ENCODE measurements at places on chromosomes 12 and 14. TPM values are rescaled to one million over a fixed set of nuclear protein-coding genes. Genes with fewer than 3 reads are reported as not detected.

DNA sequence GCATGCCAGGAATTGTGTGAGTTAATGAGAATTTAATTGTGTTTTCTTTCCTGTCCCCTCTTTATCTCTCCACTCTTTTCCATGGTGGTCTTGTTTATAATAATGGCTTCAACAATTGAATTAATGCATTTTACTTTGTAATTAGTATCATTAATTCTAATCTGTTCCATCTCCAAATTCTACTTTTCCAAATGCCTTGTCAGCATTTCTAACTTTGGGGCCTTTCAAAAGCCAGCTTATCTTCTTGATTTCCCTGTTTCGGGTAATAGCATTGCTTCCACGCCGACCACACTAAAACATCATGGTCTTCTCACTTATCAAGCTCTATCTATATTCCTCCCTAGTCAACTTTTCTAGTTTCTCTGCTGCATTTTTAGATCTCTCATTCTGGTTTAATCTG, 54.2 kb upstream of the RMST start:
- no peak overlapping the region for H3K4me3 ChIP-seq
- no peak overlapping the region for H3K27ac ChIP-seq
- no peaks in the 10 kb centered on the region for H3K27me3 ChIP-seq
- no peaks in the 10 kb centered on the region for H3K4me1 ChIP-seq

DNA sequence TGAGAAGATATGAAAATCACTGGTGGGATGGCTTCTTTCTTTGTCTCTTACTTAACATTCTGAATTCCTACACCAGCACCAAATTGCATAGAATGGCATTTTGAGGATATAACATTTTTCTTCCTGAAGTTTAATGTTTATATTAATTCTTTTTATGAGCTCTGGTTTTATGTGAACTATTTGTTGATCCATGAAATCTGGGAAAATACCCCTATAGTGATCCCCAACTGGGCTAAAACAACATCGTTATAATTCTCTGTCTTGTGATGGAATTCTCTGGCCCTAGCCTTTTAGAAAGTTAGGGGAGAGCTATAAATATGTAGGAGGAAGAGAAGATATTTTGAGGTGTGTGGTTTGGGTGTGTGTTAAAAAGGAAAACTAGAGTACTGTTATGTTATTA, 29.2 kb downstream of the PELI2 start:
- no peak for DNase-seq
- no peaks in the 10 kb centered on the region for H3K36me3 ChIP-seq
- no peak overlapping the region for H3K4me3 ChIP-seq
- no peak overlapping the region for H3K27ac ChIP-seq

GRCh38 chr12:12534975-12535374, 27.7 kb downstream of the DUSP16 start:
- no peaks in the 10 kb centered on the region for H3K36me3 ChIP-seq
- DNase-seq = no peak
- H3K27me3 ChIP-seq = no peaks in the 10 kb centered on the region
- peaks cover 3% of the 10 kb centered on the region for H3K4me1 ChIP-seq
- no peak overlapping the region for H3K4me3 ChIP-seq

DNA sequence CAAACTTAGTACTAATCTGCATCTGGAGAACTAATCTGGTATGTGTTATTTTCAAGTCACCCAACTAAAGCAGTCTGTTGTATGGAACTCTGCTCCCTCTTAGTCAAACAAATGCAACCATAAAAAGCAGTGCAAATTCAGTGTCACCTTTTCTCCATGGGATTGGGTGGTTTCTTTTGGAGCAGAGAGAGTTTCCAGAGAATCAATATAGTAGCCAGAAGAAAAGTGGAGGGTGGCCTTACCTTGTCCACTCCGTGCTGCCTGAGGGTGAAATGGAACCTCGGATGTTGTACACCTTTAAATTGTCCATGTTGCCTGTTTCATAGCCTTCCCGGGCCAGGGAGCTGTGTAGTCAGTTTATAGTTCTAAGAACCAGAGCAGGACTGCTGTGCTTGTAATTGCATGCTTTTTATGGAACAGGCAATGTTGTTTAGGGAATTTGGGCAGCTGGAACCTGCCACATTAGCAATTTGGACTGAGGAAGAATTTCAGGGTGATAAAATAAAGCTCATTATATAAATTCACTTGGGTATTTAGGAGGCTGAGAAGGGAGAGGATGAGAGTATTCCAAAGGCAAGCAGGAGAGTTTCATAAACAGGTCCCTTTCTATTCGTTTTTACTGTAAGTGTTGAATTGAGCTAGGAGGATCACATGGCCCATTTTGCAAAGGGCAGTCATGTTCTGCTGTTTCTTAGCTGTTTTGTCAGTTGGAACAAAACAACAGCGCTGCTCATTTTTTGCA, 60.5 kb downstream of the CRADD start:
- H3K4me1 ChIP-seq = peaks cover 14% of the 10 kb centered on the region
- H3K27me3 ChIP-seq = no peaks in the 10 kb centered on the region
- H3K4me3 ChIP-seq = no peak overlapping the region
- no peak for DNase-seq
- H3K27ac ChIP-seq = peak overlapping the region; percentile 95

The RIN3 gene
- 41.6 TPM for total RNA-seq

The LTBR gene
- 186 TPM for total RNA-seq

The ANO4 gene
- 8.5 TPM for total RNA-seq

GRCh38 chr12:66107451-66107915, 23.1 kb downstream of the LLPH start:
- no peak overlapping the region for H3K4me3 ChIP-seq
- H3K27me3 ChIP-seq = no peaks in the 10 kb centered on the region
- H3K4me1 ChIP-seq = no peaks in the 10 kb centered on the region
- no peak overlapping the region for H3K27ac ChIP-seq
- peak; percentile 60 for DNase-seq
- no peaks in the 10 kb centered on the region for H3K36me3 ChIP-seq

DNA sequence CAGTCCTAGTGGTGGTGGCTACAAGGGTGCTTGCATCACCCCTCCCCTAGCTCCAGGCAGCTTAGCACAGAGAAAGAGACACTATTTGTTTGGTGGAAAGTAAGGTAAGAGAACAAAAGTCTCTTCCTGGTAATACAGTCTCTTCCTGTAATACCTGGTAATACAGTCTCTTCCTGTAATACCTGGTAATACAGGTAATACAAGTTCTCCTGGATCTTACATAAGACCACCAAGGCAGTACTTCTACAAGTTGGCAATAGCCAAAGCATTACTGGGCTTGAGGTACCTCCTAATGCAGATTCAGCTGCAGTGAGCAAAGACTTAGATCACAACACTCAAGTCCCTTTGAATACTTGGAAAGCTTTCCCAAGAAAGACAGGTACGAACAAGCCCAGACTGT, 77.0 kb downstream of the CATSPERB start:
- no peaks in the 10 kb centered on the region for H3K4me1 ChIP-seq
- H3K27ac ChIP-seq = no peak overlapping the region
- DNase-seq = peak; percentile 6
- H3K27me3 ChIP-seq = no peaks in the 10 kb centered on the region
- no peaks in the 10 kb centered on the region for H3K36me3 ChIP-seq

GRCh38 chr12:6553051-6553868, 2.6 kb downstream of the IFFO1 start:
- H3K27ac ChIP-seq = peak overlapping the region; percentile 70
- H3K4me3 ChIP-seq = no peak overlapping the region
- peaks cover 11% of the 10 kb centered on the region for H3K4me1 ChIP-seq
- no peak for DNase-seq
- no peaks in the 10 kb centered on the region for H3K27me3 ChIP-seq
- H3K36me3 ChIP-seq = no peaks in the 10 kb centered on the region

GRCh38 chr12:123839826-123840225, 77.7 kb downstream of the DNAH10 start:
- DNase-seq = no peak
- no peaks in the 10 kb centered on the region for H3K27me3 ChIP-seq
- H3K27ac ChIP-seq = no peak overlapping the region
- H3K4me3 ChIP-seq = no peak overlapping the region

- H3K4me3 ChIP-seq = no peak overlapping the region
- no peaks in the 10 kb centered on the region for H3K4me1 ChIP-seq
- no peak for DNase-seq
- no peak overlapping the region for H3K27ac ChIP-seq
- peaks cover 6% of the 10 kb centered on the region for H3K27me3 ChIP-seq
These were observed 103.8 kb downstream of the TBX5 start for GRCh38 chr12:114302117-114302516.

The FLVCR2 gene
- 3.1 TPM for total RNA-seq

The KLRB1 gene
- total RNA-seq = not detected

GRCh38 chr14:94113908-94114588, 3.5 kb downstream of the IFI27 start:
- H3K4me3 ChIP-seq = no peak overlapping the region
- no peaks in the 10 kb centered on the region for H3K27me3 ChIP-seq
- H3K4me1 ChIP-seq = no peaks in the 10 kb centered on the region
- no peak overlapping the region for H3K27ac ChIP-seq
- no peaks in the 10 kb centered on the region for H3K36me3 ChIP-seq

The ARHGAP9 gene
- 13.6 TPM for total RNA-seq

The KCNH5 gene
- 0.09 TPM for total RNA-seq

DNA sequence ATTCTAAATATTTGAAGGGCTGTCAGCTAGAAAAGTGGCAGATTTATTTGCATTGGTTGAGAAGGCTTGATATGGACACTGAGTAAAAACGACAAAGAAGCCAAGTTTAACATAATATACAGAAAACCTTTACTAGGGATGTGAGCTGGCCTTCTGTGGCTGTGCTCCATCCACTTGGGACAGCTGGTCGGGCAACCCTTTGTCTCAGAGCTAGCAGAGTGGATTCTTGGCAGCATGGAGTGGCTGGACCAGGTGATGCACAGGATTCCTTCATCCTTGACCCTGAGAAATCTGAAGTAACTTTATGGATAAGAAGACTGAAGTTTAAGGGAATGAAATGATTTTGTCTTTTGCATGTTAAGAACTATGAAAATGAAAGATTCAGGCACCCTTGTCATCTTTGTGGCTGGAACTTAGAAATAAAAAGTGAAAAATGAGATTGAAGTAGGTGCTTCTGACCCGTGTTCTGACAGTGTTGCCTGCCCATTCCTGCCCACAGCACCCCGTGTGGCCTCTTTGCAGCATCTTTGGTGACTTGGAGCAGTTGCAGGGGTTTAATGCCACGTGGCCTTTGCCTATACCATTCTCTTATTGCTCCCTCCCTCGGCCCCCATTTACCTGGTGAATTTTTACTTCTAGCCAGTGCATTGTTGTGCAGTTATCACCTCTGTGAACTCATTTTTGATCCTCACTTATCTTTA, 32.6 kb downstream of the PELI2 start:
- H3K27me3 ChIP-seq = no peaks in the 10 kb centered on the region
- H3K4me1 ChIP-seq = no peaks in the 10 kb centered on the region
- H3K36me3 ChIP-seq = no peaks in the 10 kb centered on the region
- no peak for DNase-seq
- no peak overlapping the region for H3K27ac ChIP-seq
- no peak overlapping the region for H3K4me3 ChIP-seq

- H3K36me3 ChIP-seq = no peaks in the 10 kb centered on the region
- peak; percentile 61 for DNase-seq
- no peaks in the 10 kb centered on the region for H3K27me3 ChIP-seq
- H3K27ac ChIP-seq = no peak overlapping the region
These were observed 43.0 kb downstream of the EVL start for GRCh38 chr14:100108042-100108825.

The LRRK2 gene
- total RNA-seq = 6.8 TPM

GRCh38 chr14:100381395-100382105, 58.4 kb downstream of the SLC25A47 start:
- no peaks in the 10 kb centered on the region for H3K36me3 ChIP-seq
- H3K4me1 ChIP-seq = peaks cover 3% of the 10 kb centered on the region
- no peak overlapping the region for H3K27ac ChIP-seq
- no peak overlapping the region for H3K4me3 ChIP-seq

DNA sequence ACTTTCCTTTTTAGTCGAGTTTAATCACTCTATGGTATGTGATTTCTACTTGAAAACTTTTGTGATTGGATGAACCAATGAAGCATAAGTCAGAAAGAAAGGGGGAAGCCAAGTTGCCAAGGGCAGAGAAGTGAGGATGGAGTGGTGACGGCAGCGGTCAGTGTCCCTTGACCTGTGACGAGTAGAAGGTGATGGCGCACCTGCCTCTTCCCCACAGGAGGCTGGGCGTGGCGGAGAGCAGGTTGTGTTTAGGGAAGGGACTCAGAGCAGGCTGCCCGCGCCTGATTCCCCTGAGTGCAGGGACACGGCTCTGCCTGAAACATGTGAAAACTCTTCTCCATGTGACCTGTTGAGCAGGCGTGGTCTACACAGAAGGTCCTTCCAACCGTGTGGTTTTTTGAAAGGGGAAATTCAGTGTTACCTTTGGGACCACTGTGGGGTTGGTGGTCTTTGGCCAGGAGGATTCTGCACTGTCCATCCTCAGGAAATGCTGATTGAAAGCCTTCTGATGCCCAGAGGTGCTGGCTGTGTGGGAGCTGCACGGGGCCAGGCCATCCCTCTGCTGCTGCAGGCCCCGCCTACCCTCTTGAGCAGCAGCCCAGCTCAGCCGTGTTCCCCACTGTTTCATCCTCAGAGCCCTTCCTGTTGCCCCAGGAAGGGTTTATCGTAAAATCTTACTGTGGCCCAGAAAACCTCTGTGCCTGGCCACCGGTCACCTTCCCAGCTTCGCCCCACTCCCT, 23.5 kb upstream of the AMN start:
- no peak overlapping the region for H3K4me3 ChIP-seq
- no peaks in the 10 kb centered on the region for H3K27me3 ChIP-seq
- DNase-seq = no peak
- H3K4me1 ChIP-seq = no peaks in the 10 kb centered on the region
- H3K36me3 ChIP-seq = no peaks in the 10 kb centered on the region

DNA sequence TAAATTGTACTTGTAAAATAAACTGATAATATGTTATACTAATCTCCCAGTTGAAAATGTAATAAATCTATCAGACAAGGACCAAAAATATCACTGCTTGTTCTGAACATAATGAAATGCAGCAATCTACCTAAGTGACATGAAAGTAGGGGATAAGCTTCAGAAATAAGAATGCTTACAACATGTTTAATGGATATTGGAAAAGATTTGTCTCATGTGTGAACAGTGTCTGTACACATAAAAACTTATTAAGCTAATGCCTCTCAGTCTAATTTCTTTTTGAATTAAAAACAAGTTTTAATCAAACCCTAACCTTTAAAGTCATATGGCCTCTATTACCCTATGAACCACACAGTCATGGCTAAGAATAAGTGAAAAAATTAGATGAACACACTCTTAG, 465.3 kb downstream of the MDGA2 start:
- DNase-seq = no peak
- no peaks in the 10 kb centered on the region for H3K4me1 ChIP-seq
- H3K4me3 ChIP-seq = no peak overlapping the region
- no peaks in the 10 kb centered on the region for H3K27me3 ChIP-seq
- H3K36me3 ChIP-seq = no peaks in the 10 kb centered on the region
- H3K27ac ChIP-seq = no peak overlapping the region

DNA sequence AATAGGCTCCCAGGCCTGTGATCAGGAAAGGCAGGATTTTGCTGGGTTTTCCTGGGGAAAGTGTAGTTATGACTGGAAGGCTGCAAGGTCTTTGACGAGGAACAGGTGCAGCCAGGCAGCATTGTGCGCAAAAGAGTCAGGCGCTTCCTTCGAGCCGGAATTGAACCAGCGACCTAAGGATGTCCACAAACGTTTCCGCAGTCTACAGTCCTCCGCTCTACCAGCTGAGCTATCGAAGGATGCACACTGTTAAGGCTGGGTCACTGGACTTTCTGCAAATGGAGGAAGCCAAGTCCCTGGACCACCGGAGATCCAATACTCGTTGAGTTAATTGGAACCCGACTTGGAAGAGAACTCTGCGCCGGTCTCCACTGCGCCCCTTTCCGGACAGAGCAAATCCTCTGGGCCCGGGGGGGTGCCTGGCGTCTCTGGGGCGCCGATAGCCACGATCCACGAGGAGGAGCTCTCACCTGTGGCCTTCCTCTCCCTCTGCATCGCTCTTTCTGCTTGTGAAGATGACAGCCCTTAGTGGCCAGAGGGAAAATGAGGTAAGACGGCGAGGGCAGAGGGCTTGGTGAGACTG, 18.4 kb upstream of the OR6S1 start:
- no peak for DNase-seq
- H3K4me3 ChIP-seq = no peak overlapping the region
- no peaks in the 10 kb centered on the region for H3K4me1 ChIP-seq
- H3K27me3 ChIP-seq = no peaks in the 10 kb centered on the region
- H3K36me3 ChIP-seq = no peaks in the 10 kb centered on the region

Data from prostate gland (tissue), 2 donors.